Fibroblast of skin of scalp (primary cell): ENCODE measurements at places on chromosomes 2 and 18.

GRCh38 chr2:96333708-96334107 is 1.9 kb upstream of the NCAPH start:
- no peak for DNase-seq

DNA sequence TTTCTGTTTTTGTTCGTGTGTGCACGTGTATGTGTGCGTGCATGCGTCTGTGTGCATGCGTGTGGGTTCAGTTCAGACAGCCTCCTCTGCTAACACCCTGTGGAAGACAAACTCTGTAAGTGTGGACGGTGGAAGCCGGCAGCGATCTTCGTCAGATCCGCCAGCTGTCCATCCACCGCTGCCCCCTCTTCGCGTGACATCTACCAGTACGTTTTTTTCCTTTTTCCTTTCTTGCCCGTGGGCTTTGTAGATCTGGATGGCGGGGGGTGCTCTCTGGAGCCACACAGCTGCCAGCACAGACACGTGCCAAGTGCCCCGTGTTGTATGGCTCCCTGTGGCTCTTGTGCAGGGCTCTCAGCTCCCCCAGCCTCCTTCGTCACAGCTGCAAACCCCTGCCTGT is 32.3 kb downstream of the ITGB1BP1 start:
- no peak for DNase-seq

DNA sequence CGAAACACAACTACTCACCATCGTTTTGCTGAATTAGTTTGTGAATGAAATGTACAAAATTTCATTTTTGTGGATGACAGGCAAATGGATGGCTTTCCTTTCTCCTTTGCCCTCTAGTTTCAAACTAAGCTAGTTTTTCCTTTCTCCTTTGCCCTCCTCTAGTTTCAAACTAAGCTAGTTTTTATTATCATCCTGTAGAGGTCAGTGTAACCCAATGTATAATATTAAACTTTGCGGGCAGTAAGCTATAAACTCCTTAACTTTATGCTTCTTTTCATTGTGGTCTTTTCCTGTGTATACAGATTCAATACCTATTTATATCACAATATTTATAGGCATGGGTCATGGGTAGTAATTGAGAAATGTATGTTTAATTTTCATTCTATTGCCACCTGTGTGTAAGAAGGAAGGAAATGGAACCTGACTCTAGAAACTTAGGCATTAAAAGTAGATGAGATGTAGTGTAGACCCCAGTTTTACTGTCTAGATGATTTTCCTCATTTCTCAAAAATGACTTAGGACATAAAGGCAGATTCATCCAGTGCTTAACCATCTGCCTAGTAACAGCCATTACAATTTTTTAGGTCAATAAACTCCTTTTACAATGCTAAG is 58.1 kb downstream of the MAP3K19 start:
- peak; percentile 38 for DNase-seq

GRCh38 chr18:57439609-57439968 is 4.4 kb downstream of the ONECUT2 start:
- DNase-seq = no peak

GRCh38 chr2:12731701-12732280 is 15.1 kb downstream of the TRIB2 start:
- no peak for DNase-seq

DNA sequence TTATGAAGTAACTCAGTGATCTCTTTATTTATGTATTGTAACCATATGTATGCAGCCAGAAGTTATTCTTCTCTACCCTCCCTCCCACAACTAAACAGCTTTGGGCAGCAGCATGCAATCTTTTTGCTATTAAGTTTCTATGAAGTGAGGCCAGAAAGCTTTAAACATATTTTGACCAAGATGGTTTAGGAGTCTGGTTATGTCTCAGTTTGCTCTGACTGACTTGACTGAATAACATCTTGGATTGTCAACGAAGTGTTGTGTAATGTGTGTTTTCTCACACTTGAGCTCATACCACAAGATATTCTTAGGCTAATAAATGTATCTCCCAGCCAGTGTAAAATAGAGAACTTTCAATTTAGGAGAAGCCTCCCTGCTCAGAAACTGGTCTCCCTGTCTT is 104.3 kb downstream of the TTC27 start:
- no peak for DNase-seq

- no peak for DNase-seq
These were observed 34.2 kb downstream of the TMEM17 start for GRCh38 chr2:62471816-62472215.

DNA sequence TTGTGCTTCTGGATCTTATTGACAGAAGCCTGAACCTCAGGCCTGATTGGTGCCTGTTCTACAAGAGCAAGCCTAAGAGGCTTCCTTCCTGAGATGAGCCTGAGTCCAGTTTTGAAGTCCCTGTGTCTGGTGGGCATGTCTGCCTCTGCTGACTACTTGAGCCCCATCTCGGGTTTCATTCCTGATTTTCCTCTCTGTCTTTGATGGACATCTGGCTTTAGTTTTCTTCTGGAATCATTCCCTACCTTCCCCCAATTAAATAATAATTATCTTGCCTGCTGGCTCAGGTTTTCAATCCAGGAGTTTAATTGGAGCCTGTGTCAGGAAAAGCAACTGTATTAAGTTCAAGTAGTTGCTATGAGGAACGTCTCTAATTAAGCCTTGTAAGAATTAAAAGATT is 135.5 kb upstream of the MC4R start:
- DNase-seq = peak; percentile 6
